CD4-positive, alpha-beta T cell treated with Interleukin-21 for 1 hour (primary cell): ENCODE measurements at places on chromosomes 4 and X.
A peak's percentile ranks its signal among the peaks of the same experiment; 100 is the strongest.

DNA sequence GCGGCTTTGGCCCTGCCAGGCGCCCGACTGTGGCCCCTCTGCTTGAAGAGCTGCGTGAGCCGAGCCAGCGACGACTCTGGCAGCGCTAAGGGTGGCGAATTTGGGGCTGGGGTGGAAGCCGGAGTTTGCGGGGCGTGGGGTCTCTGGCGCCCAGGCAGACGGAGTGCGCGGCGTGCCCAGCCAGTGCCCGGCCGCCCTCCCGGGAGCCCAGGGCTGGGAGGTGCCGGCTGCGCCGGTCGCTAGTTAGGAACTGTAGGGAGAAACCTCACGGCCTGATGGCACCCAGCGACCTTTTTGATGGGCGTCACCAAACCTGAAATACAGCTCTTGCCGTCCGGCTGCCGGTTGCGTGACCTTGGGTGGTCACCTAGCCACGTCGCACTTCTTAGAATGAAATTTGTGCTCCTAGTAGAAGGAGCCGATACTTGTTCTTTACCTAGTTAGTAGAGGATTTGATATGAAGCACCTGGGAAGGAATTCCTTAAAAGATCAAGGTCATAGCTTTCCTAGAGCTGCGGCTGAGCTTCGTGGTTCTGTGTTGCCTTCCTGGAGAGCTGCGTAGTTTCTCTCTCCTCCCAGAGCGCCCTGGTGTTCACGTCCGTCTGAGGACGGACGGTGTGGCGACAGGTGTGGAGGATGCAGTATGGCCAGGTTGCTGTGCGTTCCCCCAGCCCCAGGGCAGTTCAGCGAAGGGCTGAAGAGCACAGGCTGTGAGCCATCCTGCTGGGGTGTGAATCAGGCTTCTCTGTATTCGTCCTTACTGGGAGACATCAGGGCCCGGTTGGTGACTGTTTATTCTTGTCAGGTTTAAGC lies 680 bp downstream of the MAEA start:
- DNase-seq, result peak; percentile 14

DNA sequence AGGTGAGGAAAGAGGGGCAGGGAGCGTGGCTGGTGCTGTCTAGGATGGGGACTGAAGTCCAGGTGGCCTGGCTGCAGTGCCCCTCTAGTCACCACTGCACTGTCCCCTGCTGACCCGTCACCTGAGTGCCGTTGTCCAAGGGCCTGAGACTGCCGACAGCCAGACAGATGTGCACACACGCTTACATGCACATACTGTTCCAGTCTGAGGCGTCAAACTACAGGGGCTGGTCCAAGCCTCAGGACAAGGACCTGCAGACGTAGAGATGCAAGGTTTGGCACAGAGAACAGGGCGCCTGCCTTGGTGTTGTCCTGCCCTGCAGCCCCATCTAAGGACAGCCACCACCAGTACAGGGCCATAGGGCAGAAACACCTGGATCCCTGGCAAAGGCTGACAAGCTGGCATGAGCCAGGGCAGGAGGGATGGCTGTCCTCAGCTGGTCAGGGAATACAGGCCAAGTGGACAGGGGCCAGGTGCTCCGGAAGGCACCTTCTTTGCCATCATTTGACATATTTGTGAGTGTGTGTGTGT lies 1.7 kb downstream of the SLC2A9 start:
- DNase-seq, result no peak

DNA sequence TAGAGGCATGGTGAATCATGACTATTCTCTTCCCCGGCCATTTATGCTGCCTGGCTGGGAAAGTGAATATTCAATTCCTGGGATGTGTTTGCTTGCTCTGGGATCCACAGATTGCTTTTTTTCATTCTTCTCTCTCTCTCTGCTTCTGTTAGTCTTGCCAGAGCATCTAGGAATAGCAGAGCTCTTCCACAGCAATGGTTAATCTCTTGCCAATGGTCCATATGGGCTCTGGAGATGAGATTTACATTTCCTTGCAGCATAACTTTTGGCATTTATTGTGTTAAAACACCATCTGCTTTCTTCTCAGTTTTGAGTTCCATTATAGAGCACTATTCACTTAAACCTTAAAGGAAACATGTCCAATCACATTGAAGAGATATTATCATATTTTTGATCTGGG lies 59.2 kb upstream of the GUCY1A1 start:
- no peak for DNase-seq

- no peak for DNase-seq
These were observed 226.2 kb upstream of the FAT1 start for GRCh38 chr4:186949847-186950246.

DNA sequence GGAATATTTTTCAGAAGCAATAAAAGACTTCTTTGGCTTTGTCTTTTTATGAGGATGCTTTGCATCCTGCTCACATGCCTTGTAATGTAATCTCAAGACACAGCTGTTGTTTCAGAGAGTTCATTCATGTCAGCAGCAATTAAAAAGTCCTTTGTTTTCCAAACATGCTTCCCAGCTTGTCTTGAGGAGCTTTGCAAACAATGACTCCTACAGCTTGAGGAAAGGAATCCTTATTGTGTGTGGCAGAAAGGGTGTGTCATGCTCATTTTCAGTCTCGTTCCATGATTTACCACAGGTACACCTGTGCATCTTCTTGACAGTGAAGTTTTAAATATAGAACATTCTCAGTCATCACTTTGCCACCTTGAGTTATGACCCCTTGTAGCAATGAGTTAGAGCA lies 139.2 kb upstream of the AADAT start:
- DNase-seq, result no peak

DNA sequence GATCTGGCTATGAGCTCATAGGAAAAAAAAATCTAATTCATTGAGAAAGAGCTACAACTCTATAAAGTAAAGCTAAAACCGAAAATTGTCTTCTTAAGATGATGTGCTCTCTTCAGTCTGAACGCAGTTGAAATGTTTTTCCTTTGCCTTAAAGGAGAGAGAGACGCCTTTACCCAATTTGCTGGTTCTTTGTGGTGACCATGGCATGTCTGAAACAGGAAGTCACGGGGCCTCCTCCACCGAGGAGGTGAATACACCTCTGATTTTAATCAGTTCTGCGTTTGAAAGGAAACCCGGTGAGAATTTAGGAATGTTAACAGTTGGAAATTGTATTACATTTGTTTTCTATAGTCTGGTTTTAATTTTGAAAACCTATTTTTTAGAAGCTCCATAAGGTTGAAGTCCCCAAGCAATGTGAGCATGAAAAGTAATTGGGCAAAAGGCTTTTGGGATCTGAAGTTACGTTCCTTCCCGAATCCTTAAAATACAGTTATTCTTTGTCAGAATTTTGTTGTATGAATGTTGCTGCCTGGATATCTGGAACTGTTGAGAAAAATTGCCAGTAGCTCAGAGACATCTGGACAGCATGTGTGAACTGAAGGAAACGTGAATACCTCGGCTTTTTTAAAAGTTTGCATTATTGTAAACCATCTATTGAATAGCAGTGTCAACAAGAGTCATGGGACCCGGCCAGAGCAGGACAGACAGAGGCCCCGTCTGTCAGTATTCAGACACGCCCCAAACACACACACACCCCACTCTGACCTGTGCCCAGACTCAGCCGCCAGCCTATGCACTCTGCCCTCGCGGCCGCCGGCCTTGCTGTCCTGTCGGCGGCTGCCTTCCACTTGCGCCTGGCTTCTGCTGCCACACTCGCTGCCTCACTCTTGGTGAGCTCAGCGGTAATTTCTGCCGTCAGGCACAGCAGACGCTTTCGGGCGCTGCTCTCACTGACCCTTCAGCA lies 9.9 kb downstream of the PIGG start:
- DNase-seq, result peak; percentile 17

- DNase-seq, result no peak
These were observed 39.0 kb downstream of the FAM53A start for GRCh38 chr4:1644891-1645657.

- no peak for DNase-seq
These were observed 385.4 kb upstream of the MAD2L1 start for GRCh38 chr4:120452001-120452400.
